ENCODE measurements at places on chromosomes 7 and 10.

DNA sequence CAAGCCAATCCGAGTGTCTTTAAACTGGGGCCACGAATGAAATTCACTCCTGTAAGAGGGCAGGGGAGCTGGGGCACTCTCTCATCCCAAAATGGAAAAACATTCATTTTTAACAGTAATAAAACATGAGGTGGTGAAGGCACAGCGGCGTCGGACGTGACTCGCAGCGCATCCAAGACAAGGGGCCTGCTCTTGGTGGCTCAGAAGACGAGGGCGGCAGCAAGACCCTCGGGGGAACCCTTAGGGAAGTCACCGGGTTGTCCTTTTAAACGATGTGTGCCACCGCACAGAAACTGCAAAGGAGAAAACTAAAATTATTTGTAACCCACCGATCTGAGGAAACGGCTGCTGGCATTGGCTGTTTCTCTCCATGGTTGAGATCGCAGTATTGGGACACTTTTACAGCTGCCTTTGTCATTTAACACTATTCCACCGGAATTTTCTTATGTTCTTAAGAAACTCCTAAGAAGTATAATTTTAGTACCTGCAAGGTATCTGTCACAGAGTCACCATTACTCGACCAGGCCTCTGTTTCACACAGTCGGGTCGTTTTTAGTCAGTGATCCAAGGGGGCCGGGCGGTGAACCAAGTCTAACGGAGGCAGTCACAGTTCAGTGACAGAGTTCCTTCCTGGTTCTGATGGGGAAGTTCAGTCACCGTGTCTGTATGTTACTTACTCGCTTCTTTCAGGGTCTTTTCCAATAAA is 159.3 kb downstream of the PTPRN2 start:
- DNase-seq = no peak

DNA sequence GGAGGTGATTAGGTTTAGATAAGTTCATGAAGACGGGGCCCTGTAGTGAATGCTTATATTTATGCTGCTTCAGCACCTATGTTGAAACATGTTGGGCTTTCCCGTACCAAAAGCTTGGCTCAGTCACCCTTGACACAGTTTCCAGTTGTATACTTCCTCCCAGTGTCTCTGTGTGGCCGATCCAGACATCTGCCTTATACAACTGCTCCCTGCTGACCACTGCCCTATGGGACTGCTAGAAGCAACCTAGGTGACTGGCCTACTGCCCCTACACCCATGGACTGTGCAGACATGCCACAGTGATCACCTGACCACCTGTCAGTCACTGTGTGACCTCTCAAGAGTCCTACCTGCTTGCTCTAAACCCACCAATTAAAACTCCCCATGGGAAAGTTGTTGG is 22.6 kb upstream of the TSPAN13 start:
- DNase-seq = no peak

- DNase-seq = no peak
Measured at GRCh38 chr10:63593576-63593975, 72.4 kb downstream of the REEP3 start.

DNA sequence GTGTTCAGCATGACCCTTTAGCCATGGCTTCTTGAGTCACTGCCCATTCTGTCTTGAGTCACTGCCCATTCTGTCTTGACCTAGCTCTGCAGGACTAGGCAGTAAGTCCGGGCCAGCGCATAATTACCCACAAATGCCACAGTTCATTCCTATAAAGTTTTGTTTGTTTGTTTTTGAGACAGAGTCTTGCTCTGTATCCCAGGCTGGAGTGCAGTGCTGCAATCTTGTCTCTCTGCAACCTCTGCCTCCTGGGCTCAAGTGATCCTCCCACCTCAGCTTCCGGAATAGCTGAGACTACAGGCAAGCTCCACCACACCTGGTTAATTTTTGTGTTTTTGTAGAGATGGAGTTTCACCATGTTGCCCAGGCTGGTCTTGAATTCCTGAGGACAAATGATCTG is 32.7 kb upstream of the TARP start:
- DNase-seq = no peak

- DNase-seq = peak; percentile 90
Measured at GRCh38 chr7:143263266-143264195, at the start of gene GSTK1. TSS of gene GSTK1 (plus strand) at chr7:143263441. CDS start at chr7:143263514, 73 bp downstream.

GRCh38 chr10:61084493-61084892 is 140.5 kb upstream of the RHOBTB1 start:
- DNase-seq = no peak

DNA sequence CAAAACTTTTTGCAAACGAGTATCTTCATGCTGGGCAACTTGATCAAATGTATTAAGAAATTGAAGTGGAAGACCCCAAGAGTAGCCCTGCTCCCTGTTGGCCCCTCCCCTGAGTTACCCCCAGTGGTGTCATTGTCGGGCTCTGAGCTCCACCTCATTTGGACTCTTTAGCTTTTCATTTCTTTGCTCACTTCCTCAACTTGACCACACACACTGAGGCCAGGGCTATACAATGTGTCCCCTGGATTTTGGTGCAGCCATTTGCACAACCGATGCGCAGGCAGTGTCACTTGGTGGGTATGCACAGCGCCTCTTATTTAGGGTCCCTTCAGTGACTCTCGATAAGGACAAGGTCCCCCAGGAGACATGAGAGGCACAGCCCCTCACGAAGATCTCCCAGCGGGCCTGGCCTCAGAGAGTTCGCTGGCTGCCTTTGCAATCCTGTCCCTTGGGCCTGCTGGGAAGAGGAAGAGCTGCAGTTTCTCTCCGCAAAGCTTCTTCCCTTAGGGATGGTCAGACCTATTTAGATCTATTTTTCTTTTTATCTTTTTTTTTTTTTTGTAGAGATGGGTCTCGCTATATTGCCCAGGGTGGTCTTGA is 2.5 kb upstream of the MUC3A start:
- DNase-seq = no peak

DNA sequence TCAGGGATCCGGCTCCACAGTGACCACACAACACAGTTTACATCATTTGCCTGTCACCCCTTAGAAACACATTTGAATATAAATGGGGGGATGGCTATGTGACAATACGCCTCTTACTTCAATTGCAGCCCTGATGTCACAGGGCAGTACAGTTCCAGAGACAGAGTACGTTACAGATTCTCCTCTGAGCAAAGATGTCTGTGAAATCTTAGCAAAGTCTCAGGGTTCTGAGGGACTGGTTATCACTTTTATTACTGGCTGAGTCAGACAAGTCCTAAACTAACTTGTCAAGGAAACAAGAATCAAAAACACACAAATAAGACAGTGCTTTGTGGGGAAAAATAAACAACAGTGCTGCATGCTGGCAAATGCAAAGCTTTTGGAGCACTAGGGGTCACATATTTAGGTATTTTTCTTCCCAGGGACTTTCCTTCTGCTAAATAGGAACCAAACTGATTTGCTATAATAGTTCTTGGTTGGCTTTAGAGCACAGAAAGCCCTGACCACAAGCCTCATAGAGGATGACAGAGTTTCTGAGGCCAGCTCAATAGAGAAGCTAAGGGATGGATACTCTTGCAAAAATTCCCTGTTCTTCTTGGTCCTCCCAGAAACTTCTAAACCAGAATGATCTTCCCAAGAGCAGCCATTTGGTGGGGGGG is 501.6 kb downstream of the GRID1 start:
- no peak for DNase-seq

DNA sequence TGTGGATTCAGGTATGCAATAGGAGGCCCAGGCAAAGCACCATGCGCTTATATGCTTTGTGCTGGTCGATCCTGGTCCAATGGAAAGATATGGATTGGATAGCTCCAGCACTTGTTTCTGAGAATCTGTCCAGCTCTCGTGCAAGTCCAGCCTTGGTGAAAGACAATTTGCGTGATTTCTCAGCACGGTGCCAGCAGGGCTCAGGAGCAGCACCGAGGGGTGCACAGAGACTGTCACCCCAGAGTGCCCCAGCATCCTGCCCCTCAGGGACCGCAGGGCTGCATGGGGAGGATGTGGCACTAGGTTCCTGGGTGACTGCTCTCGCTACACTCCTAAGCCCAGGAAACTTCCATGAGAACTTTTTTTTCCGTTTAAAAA is 225.2 kb downstream of the WDR37 start:
- no peak for DNase-seq

DNA sequence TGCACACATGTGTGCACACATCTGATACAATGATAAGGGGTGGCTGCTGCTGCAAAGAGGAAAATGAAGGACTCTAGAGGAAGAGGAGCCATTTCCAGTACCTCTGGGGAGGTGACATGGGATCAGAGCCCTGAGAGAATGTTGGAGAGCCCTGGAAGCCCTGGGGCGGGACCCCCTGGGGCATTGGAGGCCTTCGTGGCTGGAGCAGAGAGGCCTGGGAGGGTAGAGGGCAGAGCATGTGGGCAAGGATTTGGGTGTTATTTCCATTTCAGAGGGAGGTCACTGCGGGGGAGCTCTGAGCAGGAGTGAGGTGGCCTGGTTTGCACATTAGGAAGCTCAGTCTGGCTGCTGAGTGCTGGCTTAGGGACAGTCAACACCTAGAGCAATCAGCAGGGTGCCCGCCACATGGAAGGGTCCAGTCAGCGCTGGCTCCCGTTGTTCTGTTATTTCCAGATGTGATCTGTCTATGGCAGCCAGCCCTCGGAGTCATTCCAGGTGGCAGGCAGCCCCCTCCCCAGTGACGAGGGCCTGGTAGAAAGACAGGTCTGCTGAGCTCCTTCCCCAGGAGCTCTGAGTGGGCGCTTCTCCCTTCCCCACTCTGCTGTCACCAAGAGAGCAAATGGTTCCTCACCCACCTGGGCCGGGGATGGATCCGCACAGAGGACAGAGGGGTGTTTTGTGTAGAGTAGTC is 24.1 kb upstream of the BTBD16 start:
- DNase-seq = no peak

DNA sequence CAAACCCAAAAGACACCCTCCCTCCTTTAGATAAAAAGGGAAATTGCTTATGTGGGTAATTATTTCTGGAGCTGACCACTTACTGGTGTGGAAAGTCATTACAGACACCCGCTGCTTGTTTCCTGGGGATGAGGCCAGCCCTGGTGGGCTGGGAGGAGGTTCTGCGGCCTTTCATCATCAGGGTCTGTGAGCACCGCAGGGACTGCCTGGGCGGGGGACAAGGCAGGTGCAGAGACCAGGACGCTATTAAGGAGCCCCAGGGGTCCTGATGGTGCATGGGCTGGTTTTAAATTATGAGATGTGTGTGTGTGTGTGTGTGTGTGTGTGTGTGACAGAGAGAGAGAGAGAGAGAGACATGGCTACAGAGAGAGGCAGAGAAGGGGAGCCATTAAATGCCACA is 171.2 kb downstream of the DNAJB6 start:
- DNase-seq = no peak

- DNase-seq = no peak
Measured at GRCh38 chr7:11491811-11492210, 340.2 kb downstream of the THSD7A start.

- DNase-seq = no peak
Measured at GRCh38 chr10:44068716-44069482, 316.0 kb downstream of the CXCL12 start.

DNA sequence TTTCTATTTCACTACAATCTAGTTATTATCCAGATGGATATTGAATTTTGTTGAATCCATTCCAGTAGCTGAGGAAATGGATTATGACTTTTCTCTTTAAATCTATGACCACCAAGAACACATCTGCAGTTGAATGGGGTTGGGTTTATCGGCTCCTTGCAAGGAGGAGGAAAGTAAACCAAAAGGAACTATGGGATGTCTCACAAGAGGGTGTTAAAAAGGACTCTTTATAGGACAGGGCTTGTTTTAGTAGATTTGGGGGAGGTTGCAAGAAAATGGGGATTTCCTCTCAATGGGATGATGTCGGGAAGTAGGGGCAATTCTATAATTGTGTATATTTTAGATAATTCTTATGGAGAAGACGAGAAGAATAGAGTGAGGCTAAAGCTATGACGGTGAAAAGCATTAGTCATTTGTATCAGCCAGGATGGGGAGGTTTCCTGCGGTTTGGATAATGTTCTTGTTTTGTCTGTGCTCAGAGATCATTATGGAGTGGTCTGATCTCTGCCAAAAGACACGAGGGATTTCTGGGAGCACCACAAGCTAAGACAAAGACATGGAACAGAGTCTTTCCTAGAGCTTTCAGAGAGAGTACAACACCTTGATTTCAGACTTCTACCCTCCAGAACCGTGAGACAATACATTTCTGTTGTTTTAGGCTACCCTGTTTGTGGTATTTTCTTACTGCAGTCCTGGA is 5.3 kb upstream of the LRRC61 start:
- no peak for DNase-seq

DNA sequence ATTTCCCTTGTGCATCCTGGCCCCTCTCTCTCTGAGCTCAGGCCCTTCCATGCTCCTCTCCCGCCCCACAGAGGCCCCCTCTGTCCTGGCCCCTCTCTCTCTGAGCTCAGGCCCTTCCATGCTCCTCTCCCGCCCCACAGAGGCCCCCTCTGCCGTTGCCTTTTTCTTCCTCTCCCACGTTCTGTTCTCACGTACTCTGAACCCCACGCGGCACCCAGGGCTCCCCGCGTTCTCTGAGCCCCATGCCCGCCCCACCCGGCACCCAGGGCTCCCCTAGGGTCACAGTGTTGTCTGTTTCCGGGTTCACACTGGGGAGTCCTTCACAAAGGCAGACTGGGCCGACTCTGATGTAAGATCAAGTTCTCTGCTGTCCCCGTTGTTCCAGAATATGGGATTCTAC is 336.8 kb downstream of the DNAJB6 start:
- peak; percentile 40 for DNase-seq

- no peak for DNase-seq
Measured at GRCh38 chr7:135197906-135198655, 13.2 kb downstream of the WDR91 start.

DNA sequence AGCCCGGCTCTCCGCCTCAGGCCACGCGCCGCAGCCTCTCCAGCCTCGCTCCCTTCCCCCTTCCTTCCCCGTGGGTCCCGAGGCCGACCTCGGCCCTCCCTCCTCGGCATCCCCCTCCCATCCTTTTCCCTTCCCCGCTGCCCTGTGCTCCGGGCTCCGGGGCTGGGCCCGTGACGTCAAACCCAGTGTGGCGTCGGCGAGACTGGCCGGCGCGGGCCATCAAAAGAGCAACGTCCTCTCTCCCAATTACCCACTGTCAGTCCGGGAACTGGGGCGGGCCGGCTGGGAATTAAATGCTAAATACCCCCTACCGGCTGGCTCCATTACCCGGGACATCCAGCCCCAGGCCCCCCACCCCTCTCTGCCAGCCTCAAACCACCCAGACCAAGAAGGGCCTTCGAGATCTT is 2.6 kb upstream of the GATA3 start:
- no peak for DNase-seq

- DNase-seq = no peak
Measured at GRCh38 chr10:27153845-27154193, 365 bp downstream of the YME1L1 start.

Measured in sigmoid colon (tissue), 7 donors.